Activated CD8-positive, alpha-beta memory T cell treated with anti-CD3 and anti-CD28 coated beads for 1 hour (primary cell): ENCODE measurements at places on chromosomes 3 and 15.

DNA sequence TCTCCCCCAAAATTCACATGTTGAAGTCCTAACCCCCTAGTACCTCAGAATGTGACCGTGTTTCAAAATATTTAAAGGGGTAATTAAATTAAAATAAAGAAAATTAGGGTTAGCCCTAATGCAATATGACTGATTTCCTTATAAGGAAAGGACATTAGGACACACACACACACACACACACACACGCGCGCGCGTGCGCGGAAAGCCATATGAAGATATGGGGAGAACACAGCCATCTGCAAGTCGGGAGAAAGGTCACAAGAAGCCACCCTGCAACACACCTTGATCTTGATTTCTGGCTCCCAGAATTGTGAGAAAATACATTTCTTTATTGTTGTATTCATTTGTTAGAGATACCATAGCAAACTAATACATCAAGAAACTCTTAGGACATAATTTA, 54.6 kb upstream of the STXBP5L start:
- no peak for DNase-seq

DNA sequence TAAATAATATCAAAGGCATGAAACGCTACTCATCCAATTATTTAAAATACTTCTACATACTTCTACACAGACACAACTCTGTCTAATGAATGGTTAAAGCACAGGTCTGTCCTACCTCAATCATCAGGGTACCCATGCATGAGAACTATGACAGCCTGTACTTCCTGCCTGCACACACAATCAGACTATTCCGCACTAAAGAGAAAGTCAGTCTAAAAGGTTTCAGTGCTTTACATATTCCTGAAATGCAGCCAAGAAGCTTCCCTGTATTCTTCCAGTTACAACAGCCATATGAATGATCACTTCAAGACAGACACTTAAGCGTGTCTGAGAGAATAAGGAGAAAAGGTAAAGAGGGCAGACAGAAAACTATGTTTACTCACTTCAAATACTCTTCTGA, 58.8 kb downstream of the TUBGCP4 start:
- DNase-seq = no peak

DNA sequence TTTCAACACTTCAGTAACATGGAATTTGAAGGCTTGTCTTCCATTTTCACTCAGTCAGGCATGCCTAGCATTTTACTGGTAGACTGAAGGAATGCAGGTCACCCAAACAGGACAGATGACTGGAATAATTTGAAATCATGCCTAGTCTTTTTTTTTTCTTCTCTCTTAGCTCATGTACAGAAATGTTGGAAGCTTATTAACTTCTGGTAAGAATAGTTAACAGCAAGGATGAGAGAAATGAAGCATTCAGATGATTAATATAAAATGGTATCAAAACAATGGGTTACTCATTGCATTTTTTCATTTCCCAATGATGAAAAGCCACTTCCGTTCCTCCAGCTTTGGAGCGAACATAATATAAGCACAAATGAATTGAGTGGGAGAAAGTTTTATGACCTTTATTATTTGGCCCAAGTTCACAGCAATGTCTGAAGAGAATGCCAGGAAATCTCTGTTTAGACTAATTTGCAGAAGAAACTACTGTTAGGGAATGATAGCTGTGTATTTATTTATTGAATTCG, 431.6 kb upstream of the RASGRP1 start:
- DNase-seq = no peak

DNA sequence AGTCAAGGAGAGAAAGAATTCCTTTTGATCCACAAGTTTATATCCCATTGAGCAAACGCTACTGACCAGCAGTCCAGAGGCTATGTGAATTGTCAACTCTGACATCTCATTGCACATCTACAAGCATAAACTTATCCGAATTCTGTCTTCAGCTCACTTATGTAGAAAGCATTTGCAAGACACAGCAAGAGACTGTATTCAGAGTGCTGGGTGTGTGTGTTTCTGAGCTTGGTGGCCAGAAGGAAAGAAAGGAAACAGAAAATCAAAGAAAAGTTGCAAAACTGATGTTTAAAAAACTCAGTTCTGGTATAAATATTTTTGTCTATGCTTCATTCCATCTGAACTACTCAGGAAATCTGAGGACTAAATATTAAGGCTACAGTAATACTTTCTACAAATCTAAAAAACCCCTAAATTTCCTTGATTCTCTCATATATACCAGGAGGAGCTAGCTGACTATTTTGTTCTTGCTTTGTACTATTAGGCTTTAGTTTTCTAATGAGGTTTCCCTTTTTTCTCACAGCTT, 45.5 kb downstream of the LSAMP start:
- DNase-seq = no peak

GRCh38 chr15:68541743-68542142, 37.0 kb upstream of the CORO2B start:
- no peak for DNase-seq
